Psoas muscle (tissue), 8 donors: ENCODE measurements at places on chromosomes 4 and X. TPM values are rescaled to one million over a fixed set of nuclear protein-coding genes. Genes with fewer than 3 reads are reported as not detected.

- no peaks in the 10 kb centered on the region for H3K27me3 ChIP-seq
- H3K4me3 ChIP-seq: no peak overlapping the region
- DNase-seq: no peak
- no peaks in the 10 kb centered on the region for H3K36me3 ChIP-seq
- H3K4me1 ChIP-seq: no peaks in the 10 kb centered on the region
- H3K27ac ChIP-seq: no peak overlapping the region
These were observed 17.9 kb downstream of the ASMTL start for GRCh38 chrX:1434871-1435240.

DNA sequence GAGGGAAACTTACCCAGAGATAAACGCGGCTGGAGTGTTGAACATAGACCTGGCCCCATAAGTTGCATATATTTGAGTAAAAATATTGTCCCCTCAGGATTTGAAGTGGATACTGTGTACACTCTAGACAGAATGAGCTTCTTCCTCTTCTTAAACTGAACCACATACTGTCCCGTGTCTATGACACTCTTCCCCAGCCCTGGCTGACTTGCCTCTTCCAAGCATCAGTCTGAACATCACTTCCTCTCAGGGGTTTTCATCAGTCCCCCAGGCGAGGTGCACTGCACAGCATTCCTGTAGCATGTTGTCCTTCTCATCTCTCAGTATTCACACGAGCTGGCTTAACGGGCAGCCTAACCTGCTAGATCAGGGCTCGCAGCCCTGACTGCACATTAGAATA, 80.5 kb upstream of the TMEM150C start:
- H3K27me3 ChIP-seq: no peaks in the 10 kb centered on the region
- no peaks in the 10 kb centered on the region for H3K4me1 ChIP-seq
- no peaks in the 10 kb centered on the region for H3K36me3 ChIP-seq
- no peak overlapping the region for H3K27ac ChIP-seq
- no peak overlapping the region for H3K4me3 ChIP-seq
- no peak for DNase-seq

DNA sequence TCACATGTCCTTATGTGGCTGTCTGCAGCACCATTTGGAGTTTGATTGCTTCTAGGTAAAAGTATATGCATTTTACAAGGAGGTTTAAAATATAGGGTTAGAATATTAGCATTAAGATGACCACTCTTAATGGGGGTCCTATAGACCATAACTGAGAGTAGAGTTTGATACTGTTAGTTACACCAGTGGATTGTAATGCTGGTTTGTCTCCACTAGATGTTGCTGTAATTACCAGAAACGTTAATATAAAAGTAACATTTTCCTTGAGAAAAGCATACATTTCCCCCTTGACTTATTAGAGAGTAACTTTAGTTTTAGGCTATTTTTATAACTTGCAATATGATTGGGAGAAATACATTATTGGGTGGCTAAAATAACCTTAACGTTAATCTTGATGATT, 93.0 kb downstream of the ZXDA start:
- H3K36me3 ChIP-seq: no peaks in the 10 kb centered on the region
- no peak overlapping the region for H3K27ac ChIP-seq
- H3K4me3 ChIP-seq: no peak overlapping the region
- peaks cover 29% of the 10 kb centered on the region for H3K27me3 ChIP-seq
- H3K4me1 ChIP-seq: no peaks in the 10 kb centered on the region
- no peak for DNase-seq

- no peaks in the 10 kb centered on the region for H3K4me1 ChIP-seq
- no peaks in the 10 kb centered on the region for H3K36me3 ChIP-seq
- H3K4me3 ChIP-seq: no peak overlapping the region
- H3K27ac ChIP-seq: no peak overlapping the region
- DNase-seq: no peak
These were observed 365.9 kb upstream of the PABPC4L start for GRCh38 chr4:134567461-134567860.

- H3K4me1 ChIP-seq: no peaks in the 10 kb centered on the region
- H3K27me3 ChIP-seq: peaks cover 11% of the 10 kb centered on the region
- H3K27ac ChIP-seq: no peak overlapping the region
- peak; percentile 63 for DNase-seq
These were observed 61.8 kb downstream of the C4orf50 start for GRCh38 chr4:5956285-5957021.

ADH4 gene
- not detected for total RNA-seq

G3BP2 gene
- 171 TPM for total RNA-seq

FAM236C gene
- not detected for total RNA-seq

DNA sequence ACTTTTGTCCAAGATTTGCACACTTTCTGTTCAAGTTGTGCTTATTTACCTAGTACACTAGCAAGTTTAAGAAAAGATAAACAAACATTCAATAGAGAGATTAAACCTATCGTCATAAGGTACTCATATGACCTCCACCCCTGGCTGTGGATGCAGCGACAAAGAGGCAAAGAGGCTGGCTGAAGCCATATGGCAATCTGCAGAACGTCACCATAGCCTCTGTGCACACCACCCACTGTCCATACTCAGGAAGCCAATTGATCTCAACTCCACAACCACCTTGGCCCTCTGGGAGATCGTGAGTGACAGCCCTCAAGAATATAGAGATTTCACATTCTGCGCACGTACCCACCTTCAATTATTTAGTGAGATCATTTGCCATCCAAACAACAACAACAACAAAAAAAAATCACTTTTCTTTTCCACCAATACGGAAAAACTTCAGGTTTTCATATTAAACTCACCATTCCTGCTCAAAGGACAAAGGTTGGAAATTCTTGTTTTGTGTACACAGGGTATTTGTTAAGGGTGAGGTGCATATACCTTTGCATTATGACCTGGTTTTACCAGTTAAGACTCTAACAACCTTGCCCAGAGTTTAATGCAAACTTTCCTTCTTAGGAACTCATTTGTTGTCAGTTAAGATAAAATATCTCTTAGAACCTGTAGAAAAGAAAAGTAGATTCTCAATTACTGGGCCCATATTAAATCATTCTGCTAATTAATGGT, 243.0 kb upstream of the FSTL5 start:
- H3K4me1 ChIP-seq: no peaks in the 10 kb centered on the region
- H3K27ac ChIP-seq: no peak overlapping the region
- H3K36me3 ChIP-seq: no peaks in the 10 kb centered on the region
- H3K27me3 ChIP-seq: no peaks in the 10 kb centered on the region
- no peak overlapping the region for H3K4me3 ChIP-seq
- no peak for DNase-seq

- H3K4me1 ChIP-seq: peaks cover 14% of the 10 kb centered on the region
- H3K27ac ChIP-seq: no peak overlapping the region
- DNase-seq: no peak
- H3K4me3 ChIP-seq: no peak overlapping the region
These were observed 448.1 kb upstream of the RASGEF1B start for GRCh38 chr4:81919810-81920209.

TSPAN7 gene
- total RNA-seq: 234 TPM

SLC30A9 gene
- 37.6 TPM for total RNA-seq
